Activated CD8-positive, alpha-beta memory T cell treated with anti-CD3 and anti-CD28 coated beads, Interleukin-2, amount 10 ng/mL, durations not matched to agents 7 days and 5 days (primary cell): ENCODE measurements at places on chromosomes 2 and 18.

DNA sequence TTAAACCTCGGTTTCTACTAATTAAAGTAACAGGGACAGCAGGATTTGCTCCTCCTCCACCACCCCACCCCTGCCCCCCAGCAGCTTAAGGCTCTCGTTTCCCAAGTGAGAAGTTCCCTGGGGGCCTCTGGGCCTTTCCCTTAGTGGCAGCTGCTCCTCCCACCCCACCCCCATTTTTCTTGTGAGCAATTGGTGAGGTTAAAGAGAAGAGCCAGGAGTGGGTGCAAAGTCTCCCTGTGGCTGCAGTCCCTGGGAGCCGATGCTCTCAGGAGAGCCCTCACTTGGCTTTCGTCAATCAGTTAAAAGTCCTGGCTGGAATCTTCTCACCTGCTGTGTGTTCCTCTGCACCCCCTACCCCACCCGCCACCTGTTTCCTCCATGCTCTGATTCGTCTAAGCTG, 48.7 kb upstream of the AGAP1 start:
- DNase-seq = no peak

DNA sequence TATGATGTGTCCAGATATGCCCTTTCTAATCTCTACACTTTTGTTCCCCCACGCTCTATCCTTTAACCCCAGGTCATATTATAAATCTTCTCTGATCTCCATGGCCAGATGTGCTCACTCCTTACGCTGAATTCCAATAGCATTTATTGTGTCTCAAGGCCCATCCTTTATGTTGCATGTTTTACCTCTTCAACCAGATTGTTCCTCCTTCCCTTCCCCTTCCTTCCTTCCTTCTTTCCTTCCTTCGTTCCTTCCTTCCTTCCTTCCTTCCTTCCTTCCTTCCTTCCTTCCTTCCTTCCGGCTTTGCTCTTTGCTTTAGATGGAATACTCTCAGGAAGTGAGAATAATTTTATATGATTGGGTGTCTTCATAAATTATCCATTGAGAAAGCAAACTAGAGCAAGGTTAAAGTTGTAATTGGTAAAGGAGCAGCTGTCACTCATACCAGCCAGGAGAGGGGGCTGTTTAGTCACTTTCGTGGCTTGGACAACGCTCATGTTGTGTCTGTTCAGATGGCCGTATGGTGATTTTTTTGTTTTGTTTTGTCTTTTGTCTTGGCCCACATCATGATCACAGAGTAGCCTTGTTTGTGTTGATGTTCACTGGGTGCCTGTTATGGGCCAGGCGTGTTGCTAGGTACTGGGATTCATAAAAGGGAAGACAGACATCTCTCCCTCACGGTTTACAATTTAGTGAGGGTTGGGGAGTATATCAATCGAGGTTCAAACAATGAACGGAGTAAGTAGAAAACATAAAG, 68.0 kb downstream of the DAW1 start:
- no peak for DNase-seq

GRCh38 chr2:161991991-161992390, 82.0 kb downstream of the DPP4 start:
- no peak for DNase-seq

- DNase-seq = peak; percentile 94
Observed at GRCh38 chr2:43218702-43219382, 7.6 kb downstream of the ZFP36L2 start.

DNA sequence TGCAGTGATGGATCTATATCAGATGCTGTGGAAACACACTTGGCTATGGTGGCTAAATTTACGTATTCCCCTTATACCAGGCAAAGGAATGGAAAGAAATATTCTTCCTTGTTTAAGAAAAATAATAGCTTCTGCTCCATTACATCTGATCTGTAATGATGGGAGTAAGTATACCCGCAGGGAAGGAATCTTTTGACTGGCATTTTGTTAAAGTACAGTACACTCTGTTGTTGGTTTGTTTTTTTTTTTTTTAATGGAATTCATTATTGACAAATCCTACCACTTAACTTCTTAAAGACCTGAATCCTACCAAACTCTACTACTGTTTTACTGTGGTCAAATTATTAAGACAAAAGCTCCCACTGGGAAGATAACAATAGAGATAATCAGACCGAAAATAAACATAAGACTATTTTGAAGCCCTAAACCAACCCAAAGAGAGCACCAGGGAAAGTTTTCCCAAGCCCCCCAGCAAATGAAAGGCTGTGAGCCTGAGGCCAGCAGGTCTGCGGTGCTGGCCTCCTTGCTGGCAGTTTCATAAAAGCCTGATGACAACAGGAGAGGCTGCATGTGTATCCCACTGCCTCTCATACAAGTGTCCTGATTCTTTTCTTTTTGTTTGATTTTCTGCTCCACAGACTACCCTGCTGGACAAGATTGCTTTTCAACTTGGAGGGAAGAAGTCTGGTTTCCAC, 101.0 kb downstream of the SLC25A12 start:
- DNase-seq = no peak

DNA sequence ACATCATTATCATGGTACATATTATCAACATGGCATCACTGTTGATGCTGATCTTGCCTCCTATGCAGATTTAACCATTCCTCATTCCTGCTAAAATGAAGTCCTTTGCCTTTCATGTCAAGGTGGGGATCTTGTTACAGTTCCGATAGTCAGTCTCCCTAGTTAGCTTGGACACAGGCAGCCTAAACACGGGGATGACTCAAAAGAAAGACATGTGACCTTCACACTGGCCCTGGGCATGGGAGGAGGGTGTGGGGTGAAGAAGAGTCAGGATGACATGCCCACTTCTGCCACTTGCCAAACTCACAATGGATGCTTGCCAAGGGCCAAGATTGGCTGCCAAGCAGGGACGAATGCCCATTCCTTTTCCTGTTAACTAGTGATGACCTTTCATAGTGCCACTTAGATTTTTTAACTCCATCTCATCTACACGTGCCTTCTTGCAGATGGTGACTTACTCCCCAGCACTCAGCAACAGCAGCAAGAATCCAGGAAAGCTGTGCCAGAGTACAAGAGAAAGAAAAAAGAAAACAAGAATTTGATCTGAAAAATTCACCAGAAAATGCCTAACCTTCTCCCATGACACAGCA, 13.9 kb upstream of the SLC1A4 start:
- no peak for DNase-seq

DNA sequence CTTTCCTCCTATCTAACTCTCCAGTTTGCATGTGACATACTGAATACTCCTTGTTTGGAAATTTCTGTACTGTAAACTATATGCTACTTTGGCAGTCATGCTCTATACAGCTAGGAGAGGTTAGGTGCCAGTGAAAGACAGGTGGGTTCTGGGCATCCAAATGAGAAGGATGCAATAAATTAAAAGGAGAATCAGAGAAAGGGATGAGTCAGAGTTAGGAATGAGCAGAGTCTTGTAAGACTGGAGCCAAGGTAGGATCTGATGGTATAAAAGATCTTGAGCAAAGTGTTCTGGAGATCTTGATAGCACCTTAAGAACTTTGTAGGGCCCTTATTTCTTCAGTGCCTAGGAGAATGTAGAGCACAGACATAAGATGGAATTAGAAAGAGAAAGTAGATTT, 58.7 kb upstream of the STAM2 start:
- no peak for DNase-seq

DNA sequence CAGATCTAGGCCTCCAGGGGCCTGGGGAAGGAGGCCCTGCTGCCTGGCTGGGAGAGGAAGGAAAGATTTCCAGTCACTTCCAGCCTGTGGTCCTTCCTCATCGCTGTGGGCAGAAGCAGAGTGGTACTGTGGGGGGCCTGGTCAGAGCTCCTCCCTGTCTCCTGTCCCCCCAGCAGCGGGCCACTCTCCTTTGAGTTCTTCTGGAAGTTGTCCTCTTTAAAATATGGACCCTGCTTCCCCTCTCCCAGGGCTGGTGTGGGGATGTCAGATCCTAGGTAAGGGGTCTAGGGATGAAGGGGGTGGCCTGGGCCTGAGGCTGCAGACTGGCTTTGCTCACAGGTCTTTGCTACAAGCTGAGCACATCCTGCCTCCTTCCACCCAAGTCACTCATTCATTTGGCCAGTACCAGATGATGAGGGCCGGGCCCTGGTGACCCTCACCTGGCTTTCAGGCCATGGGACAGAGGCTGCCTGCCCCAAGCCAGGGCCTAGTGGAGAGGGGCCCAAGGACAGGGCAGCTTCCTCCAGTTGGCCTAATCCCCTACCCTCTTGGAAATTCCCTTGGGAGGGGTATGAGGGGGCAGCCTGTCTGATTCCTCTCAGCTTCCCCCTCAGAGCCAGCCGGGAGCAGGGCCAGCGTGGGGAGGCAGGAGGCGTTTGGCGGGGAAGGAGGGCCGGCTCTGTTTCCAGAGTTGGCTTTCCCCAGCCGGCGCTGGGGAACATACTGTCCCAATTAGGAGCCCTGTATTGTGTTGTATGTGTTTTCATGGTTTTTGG, 231.9 kb downstream of the DYSF start:
- DNase-seq = no peak

- no peak for DNase-seq
Observed at GRCh38 chr18:25349926-25350487, 2.0 kb downstream of the ZNF521 start.

DNA sequence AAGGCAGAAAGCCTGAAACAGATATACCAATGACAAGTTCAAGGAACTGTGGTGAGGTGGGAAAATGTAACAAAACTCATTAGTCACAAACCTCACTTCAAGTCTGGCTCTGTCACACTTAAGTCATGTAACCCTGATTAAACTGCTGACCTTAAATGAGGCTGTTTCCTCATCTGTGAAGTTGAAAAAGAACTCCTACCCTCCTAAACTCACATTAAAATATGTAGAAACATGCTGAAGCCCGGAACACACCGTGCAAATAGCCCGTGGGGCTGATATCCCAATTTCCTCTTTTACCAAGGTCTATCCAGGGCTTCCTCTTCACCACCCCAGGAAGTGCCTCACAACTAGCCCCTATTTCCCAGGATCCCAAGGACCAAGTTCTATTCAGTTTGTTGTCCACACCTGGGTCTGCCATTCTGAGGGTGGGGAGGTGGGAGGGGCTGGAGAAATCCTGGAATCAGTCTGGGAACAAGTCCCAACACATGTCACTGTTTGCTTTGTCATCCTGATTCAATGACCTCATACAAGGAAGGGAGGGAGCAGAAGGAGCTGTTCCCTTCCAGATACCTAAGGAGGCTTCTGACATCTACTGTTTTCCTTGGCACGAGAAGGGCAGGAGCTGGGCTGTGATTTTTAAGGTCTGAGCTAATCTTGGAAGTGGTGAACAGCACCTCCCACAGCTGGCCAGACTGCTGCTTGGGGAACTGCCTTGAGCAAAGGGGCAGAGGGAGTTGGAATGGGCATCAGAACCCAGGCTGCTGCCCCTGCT, 42.3 kb downstream of the SLC4A1AP start:
- no peak for DNase-seq
